GM12864 (cell line): ENCODE measurements at places on chromosomes 13 and 19.

DNA sequence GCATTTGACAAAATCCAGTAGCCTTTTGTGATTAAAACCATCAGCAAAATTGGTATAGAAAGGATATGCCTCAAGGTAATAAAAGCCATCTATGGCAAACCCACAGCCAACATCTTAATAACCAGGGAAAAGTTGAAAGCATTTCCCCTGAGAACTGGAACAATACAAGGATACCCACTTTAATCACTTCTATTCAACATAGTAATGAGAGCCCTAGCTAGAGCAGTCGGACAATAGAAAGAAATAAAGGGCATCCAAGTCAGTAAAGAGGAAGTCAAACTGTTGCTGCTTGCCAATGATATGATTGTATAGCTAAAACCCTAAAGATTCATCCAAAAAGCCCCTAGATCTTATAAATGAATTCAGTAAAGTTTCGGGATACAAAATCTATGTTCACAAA lies 1510.3 kb downstream of the PCDH9 start:
- no peak for DNase-seq

- DNase-seq, result no peak
These were observed 44.4 kb downstream of the ELF1 start for GRCh38 chr13:40974460-40975407.

- no peak for DNase-seq
These were observed 171.5 kb upstream of the SLITRK6 start for GRCh38 chr13:85970727-85971126.

- DNase-seq, result no peak
These were observed 13.8 kb downstream of the STK24 start for GRCh38 chr13:98563071-98563470.

DNA sequence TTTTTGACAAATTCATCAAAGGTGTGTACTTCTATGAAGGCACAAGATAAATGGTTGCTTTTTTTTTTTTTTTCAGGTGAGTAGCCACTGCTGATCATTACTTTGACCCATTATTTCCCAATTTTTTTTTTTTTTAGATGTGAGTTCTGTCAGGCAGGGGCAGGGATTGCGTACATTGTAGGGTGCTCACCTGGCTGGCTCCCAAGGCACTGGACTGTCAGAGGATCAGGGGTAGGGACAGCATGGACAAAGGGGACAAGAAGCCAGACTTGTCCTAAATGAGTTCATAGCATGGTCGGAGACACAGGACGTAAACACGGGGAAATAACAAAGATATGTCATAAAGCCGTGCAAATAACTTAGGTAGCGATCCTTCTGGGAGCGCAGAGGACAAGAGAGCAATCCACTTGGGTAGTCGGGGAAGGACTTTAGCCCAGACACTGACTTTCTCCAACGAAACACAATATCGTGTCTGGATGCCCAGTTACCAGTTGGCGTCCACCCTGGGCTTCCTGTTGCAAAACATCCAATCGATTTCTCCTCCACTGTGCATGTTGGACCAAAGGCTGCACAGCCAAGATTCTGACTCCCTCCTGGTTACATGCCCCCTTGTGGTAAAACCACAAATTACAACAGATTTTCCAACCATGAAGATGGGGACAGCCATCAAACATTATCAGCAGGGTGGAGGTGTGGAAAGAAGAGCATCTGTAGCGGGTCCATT lies 27.5 kb upstream of the KATNAL1 start:
- DNase-seq, result no peak

DNA sequence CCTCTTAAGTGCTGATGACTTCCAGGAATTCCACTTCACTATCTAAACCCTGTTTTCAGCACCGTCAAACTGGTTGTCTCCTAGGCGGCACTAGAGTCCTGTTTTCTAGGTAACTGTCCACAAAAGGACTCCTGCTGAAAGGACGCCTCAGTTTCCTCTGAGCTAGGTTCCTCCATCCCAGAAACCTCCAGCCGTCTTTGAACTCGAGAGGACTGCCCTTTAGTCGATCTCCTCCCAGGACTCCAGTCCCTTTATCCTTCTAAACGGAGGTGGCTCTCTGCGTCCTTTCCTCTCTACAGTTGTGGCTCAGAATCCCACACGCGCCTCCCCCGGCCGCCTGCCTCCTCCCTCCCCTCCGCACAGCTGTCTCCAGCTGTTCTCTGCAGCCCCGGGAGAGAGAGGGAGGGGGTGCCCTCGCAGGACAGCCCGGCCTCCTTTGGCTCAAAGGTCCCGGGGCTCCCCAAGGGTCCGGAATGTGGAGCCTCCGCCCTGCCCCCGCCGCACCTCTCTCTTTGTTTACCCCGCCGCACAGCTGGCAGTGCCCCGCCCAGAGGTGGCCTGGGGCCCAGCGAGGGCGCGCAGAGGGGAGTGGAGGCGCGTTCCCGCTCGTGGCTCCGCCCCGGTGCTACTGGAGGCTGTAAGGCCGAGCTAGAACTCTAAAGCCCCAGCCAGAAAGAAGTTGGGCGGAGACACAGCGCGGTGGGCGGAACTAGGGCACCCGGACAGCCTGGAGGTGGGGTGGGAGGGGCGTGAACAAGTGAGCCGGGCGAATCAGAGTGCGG lies 2.4 kb downstream of the LTBP4 start:
- peak; percentile 92 for DNase-seq

DNA sequence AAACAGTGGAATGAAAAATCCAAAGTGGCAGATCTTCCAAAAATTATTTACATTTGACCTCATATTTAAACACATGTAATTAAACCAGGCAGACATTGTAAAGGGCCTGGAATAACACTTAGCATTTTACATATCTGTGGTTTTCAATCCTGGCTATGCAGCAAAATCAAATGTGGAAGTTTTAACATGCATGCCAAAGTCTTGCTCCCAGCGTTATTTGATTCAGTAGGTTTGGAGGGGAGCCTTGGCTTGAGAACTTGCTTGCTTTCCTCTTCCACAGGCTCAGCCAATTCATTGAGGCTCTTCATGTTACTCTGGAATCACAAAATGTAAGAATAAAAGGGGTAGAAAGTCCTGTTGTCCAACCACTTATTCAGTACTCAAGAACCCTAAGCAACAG lies 42.5 kb upstream of the INTS6 start:
- DNase-seq, result no peak

GRCh38 chr19:7509625-7510024 lies 6.3 kb upstream of the ZNF358 start:
- DNase-seq, result no peak

DNA sequence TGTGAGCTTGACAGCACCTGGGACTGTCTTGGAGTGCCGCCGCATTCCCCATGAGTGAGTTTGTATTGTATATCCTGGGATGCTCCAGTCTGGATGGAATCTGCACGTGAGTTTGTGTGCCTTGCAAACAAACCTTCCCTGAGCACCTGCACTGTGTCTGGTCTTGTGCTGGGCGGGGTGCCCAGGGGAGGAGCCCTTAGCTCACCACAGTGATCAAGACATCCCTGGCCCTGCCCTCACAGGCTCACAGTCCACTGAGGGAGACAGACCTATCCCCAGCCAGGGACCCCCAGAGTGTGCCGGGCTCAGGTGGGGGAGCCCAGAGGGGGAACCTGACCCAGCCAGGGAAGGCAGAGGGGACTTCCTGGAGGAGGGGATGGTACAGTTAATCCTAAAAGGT lies 1.7 kb upstream of the BCAM start:
- DNase-seq, result no peak

- no peak for DNase-seq
These were observed 671.1 kb upstream of the SPRY2 start for GRCh38 chr13:81012031-81012430.

- DNase-seq, result no peak
These were observed 8.4 kb downstream of the ZNF573 start for GRCh38 chr19:37770985-37771384.

GRCh38 chr19:13952931-13953531 lies 722 bp downstream of the DCAF15 start:
- DNase-seq, result no peak

DNA sequence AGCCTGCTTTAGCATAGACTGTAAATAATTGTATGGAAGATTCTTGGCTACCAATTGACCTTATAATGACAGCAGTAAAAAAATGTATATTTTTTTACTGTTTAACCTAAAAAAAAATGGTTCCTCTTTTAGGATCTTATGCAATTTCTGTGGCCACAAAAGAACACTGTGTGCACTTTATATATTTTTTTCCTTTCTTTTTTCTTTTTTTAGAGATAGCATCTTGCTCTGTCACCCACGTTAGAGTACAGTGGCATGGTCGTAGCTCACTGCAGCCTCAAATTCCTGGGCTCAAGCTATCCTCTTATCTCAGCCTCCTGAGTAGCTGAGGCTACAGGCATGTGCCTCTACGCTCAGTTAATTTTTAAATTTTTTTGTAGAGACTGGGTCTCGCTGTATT lies 6.1 kb downstream of the FLT3 start:
- no peak for DNase-seq

- DNase-seq, result no peak
These were observed 11.0 kb downstream of the FUZ start for GRCh38 chr19:49801966-49802661.

GRCh38 chr13:23433171-23434153 lies at the start of gene SACS:
Gene SACS (minus strand): TSS chr13:23433702. CDS start chr13:23411239, 22,463 bp downstream.
- no peak for DNase-seq

DNA sequence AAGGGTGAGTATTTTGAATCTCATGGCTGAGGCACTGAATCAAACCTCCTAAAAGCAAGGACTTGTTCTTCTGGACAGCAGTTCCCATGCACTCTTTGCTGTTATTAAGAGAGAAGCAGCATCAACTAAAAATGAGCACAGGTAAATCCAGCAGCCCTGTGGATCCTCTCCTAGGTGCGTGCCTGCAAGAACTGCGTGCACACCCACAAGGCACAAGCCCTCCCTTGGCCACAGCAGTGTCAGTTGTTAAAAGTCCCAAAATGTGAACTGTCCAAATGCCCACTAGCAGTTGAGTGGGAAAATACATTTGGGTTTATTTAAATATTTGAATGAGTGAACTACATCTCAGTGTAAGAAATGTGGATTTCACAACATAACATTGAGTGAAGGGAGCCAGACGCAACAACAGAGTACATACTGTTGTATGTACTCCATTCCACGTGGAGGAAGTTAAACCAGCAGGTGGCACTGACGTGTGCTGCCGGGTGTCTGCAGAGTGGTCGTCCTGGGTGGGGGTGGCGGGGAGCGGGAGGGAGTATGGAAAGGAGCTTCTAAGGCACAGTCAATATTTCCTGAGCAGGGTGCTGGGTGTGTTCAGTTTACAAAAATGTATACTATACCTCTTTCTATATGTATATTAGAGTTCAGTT lies 266.4 kb downstream of the NALCN start:
- no peak for DNase-seq

- DNase-seq, result no peak
These were observed 886 bp downstream of the CRLF1 start for GRCh38 chr19:18605546-18606280.

DNA sequence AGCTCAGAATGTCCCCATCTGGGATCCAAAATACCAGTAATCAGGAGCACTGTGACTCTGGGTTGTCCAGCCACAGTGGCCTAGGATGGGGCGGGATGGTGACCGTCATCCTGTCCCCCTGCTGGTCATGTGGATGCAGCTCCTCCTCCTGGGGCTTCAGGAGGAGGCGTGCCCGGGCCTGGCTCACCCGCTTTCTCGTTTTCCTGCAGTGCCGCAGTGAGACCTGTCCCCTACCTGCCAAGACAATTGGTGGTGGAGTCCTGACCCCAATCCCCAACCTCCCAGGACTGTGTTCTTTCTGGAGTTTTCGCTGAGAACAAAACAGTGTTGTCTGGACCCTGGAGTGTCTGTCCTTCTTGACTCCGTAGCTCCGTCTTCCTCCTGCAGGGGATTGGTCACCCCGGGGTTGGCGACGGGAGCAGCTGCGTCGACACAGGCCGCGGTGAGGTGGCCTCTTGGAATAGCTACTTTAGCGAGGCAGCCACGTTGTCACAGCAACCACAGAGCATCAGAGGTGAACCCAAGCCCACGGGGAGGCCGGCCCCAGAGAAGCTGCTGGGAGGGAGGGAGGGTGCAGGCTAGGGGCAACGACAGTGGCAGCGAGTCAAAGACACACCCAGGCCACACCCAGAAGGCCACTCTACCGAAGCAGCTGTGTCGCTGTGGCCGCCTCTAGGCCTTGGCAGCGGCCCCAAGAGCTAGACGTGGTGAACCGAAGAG lies 10.2 kb upstream of the EMC10 start:
- no peak for DNase-seq

DNA sequence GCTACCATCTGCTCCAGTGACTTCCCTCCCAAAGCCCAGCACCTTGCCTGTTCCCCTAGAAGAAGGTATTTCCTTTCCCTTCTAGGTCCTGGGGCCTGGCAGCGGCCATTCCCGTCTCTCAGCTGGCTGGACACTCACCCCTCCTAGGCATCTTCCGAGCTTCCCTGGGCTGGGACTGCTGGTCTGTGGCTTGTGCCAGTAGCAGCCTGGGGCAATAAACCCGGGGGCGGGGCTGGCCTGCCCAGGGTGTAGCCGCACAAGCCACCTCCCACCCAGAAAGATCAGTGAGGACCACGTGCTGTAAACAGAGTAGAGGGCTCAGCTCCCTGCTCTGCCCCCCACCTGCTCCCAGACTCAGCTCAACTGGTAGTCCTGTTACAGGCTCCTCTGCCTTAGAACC lies 15.0 kb downstream of the LIPE start:
- no peak for DNase-seq

DNA sequence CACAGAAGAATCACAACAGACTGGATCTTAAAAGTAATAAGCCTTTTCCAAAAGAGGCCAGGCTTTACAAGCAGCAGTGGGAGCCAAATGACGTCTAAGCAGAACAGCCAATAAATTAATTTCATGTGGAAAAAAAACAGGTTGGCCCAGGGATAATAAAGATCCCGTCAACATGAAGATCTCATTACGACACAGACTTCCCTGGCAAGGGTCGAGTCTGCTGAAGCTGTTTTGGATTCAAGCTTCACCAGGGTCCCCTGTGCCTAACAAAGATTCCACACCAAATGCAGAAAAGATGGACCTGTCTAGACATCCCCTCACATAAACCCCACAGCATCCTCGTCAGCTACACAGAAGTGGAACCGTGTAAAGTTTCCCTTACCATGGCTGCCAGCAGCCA lies 215.1 kb upstream of the ZNF507 start:
- DNase-seq, result no peak

DNA sequence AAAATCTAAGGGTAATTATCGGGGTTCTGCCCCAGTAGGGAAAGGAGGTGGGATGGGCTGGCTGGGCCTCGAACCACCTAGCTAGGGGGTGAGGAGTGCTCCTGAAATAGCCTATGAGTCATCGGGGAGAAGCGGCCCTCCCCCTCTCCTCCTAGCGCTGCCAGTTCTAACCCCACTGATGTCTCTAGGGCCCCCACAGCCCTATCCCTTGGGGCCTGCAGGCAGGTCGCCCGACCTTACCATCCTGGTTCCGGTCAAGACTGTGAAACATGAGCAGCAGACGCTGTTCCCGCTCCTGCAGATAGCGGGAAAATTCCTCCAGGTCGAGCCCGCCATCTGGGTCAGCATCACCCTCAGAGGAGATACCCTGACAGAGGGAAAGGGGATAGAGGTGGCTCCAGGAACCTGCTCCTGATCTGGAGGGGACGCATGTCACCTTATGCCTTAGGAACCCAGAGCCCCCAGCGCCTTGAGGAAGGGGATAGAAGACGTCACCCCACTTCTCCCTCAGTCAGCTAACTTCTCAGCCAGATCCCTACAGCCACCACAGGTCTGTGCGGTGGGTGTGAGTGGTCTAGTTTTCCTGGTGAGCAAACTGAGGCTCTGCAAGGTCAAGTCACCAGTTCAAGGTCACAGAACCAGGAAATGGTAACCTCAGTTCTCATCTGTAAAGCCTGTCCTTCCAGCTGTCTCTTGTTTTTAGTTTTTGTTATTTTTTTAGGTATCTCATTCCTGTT lies 1.5 kb downstream of the SLC25A23 start:
- DNase-seq, result no peak

- DNase-seq, result no peak
These were observed 36.4 kb downstream of the STK24 start for GRCh38 chr13:98540476-98540875.

GRCh38 chr19:18441804-18442788 lies 4.2 kb upstream of the ISYNA1 start:
- no peak for DNase-seq

- DNase-seq, result no peak
These were observed 1483.7 kb downstream of the PCDH9 start for GRCh38 chr13:65746406-65746921.
